M059J (cell line): ENCODE measurements at places on chromosomes 1 and 21.

DNA sequence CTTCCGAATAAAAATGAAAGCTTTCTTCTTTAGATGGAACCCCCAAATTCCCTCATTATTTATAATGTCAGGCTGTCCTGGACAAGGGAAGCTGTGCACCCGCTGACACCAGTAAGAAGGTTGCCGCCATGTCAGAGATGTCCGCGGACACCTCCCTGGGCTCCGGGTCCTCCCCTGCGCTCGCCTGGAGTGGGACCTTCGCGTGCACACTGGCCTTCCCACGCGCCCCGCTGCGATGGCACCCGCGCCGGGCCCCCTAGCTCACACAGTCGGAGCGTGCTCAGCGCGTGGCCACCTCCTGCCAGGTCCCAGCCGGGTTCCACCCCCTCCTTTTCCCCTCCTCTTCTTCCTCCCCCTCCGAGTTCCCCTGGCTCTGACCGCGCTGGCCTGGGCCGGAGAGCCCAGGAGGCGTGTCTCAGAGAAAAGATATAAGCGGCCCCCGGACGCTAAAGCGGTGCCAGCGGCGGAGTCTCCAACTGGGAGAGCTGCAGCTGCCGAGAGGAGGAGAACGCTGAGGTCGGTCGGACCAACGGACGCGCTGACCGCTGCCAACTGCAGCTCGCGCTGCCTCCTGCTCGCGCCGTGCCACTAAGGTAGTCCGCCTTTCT, at the start of gene G0S2:
Gene G0S2 (plus strand): TSS at position 456 of the 608 bp plus-strand sequence. CDS start 273 bp downstream, outside the sequence.
- peak; percentile 91 for DNase-seq

GRCh38 chr1:54835970-54836369, 34.8 kb upstream of the TTC22 start:
- no peak for DNase-seq

DNA sequence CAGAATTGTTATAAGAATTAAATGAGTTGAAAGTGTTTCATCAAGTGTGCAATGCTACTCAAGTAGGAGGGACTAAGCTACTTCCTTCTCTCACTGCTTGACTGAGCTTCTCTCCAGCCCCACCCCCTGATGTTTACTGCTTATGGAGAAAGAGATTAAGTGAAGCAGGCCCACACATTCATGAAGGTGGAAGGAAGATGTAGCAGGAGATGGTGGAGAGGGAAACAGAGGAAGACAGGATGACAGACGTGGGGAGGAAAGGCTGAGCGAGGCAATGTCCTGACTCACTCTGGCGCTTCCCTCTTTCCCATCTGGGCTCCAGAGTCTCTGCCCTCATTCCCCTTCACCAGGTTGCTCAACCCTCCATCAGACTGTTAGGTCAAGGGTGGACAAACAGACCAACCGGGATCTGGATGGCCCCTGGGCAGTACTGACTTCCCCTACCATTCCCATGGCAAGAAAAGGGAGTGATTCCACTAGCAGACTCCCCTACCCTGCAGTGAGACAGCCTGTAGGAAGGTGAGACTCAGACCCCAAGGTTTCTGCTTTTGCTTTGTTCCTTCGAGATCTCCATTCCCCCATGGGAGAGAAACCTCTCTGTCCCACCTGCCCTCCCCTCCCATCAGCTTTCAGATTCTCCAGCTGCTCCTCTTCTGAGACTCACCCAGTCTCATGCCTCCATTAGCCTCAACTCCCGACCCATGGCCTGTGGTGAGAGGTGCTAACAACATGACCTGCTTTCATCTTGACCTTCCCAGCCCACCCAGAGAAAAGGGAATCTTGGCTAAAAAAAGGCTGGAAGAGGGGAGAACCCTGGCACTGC, 3.1 kb upstream of the ARHGEF2 start:
- peak; percentile 65 for DNase-seq

GRCh38 chr1:172895761-172896160, 155.0 kb downstream of the TNFSF18 start:
- peak; percentile 58 for DNase-seq

DNA sequence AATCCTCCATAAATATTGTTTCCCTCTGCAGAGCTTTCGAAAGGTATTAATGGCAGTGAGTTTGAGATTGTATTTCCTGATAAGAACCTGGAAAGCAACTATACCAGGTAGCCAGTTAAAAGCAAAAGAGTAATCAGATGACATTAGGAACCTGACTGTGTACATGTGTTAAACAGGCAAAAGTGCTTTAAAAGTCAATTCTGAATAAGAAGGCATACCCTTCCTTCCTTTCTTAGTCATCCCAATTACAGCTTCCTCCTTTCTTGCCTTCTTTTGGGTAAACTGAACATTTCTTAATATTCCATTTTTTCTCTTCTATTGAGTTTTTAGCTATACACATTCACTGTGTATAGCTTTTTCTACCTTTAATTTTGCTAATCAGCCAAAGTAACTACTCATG, 144.7 kb downstream of the ZNF281 start:
- no peak for DNase-seq

DNA sequence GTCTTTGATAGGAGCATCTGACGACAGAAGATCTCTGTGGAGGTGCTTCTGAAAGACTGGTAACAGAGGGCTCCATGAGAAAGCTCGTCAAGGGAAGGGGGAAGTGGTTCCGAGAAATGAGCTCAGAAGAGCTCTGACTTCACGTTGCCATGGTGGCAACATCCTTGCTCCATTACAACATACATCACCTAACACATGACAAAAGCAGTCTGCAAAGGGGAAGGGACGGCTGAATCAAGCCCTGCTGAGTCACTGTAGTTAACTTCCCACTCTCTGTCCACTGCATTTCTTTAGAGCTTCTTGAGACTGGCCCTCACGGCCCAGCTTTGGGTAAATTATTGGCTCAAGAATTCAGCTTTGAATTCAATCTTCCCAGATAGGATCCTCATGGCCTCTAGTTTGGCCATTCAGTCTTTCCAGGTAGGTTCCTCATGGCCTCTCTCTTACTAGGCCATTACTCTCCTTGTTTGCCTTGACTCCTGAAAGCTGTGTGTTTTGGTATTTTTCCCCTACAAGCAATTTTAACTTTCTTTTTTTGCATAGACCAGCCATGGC, 88.0 kb upstream of the ZNF648 start:
- DNase-seq, result peak; percentile 80

- no peak for DNase-seq
Observed at GRCh38 chr1:225347123-225347683, 80.6 kb downstream of the LBR start.

- no peak for DNase-seq
Observed at GRCh38 chr1:71857862-71858261, 424.5 kb downstream of the NEGR1 start.

DNA sequence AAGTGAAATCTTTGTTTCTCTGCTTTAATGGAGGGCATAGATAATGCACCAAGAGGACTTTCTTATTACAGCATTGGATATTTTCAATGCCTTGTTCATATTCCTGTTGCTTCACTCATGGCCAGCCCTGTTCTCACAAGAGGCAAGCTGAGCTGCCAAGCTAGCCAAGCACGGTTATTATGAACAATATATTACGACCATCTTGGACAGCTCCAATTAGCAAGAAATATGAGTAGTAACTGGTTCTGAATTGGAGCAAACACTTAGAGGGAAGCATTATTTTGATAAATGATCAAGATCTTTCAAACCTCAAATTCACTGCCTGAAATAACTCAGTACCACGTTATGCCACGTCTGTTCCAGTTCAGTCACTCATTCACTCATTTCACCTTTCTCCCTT, 159.8 kb downstream of the SETD4 start:
- DNase-seq, result no peak

DNA sequence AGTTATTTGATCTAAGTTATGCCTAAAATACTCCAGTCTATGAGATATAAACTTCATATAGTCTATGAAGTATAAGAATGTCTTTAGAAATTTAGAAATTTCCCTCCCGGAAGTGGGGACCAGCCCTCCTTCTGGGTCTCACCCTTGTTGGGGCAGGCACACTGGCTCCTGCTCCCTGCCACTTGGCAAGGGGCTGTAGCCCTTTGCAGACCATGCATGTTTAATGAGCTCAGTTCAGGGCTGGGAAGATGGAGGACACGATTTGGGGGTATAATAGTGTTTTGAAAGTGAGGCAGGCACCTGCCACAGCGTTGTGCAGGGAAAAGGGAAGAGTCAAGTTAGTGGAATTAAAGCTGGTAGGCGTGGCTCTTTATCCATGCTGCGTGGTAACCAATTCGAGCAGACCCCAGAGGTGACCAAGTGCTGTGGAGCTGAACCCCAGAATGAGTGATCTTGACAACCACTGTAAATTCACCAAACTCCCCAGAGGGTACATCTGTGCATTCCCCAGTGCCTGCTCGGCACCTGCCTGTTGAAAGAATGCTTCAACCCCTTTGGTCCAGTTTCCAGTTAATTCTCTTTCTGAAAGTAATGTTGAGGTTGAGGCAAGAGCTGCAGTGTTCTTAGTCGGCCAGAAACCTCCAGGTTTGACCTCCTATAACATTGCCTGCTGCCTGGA, 79.6 kb downstream of the DOP1B start:
- no peak for DNase-seq

DNA sequence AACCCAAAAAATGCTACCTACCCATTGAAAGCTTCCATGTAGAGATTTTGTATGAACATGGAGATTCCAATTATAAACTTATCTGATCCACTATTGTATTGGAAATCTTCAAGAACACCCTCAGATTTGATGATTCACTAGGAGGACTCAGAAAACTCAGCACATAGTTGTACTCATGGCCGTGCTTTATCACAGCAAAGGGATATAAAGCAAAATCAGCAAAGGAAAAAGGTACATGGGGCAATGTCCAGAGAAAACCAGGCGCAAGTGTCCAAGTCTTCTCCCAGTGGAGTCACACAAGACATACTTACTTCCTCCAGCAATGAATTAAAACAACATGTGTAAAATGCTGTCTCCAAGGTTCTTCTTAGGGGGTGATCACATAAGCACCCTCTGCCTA, 28.9 kb downstream of the ABL2 start:
- DNase-seq, result no peak

GRCh38 chr1:27496604-27497155, 6.7 kb upstream of the WASF2 start:
- DNase-seq, result no peak

DNA sequence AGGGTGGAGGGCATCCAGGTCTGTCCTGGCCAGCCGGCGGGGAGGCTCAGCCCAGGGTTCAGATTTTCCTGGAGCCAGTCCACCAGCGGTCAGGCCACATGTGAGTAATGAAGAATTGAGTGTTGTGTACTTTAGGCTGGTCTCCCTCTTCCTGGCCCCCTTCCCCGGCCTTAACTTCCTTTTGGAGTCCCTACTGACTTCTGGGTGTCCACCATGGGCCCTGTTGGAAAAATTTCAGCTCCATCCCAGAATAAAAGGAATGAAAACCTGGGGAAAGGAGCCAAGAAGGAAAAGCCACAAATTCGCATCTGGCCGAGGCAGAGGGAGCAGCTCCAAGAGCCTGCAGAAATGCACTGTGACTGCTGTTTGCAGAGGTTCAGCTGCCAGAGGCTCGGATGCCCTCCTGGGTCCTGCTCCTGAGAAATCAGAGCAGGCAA, 35.5 kb upstream of the HHAT start:
- peak; percentile 74 for DNase-seq

- no peak for DNase-seq
Observed at GRCh38 chr1:3323021-3323795, 131.3 kb upstream of the ARHGEF16 start.

- no peak for DNase-seq
Observed at GRCh38 chr1:54968551-54968950, 11.9 kb upstream of the TMEM61 start.

GRCh38 chr1:244104309-244105060, 53.4 kb downstream of the ZBTB18 start:
- DNase-seq, result peak; percentile 98

- no peak for DNase-seq
Observed at GRCh38 chr1:96424877-96425276, 296.7 kb upstream of the PTBP2 start.

GRCh38 chr1:214404571-214405213, 123.7 kb downstream of the SMYD2 start:
- peak; percentile 88 for DNase-seq

GRCh38 chr1:200900877-200901276, 6.2 kb downstream of the INAVA start:
- no peak for DNase-seq

DNA sequence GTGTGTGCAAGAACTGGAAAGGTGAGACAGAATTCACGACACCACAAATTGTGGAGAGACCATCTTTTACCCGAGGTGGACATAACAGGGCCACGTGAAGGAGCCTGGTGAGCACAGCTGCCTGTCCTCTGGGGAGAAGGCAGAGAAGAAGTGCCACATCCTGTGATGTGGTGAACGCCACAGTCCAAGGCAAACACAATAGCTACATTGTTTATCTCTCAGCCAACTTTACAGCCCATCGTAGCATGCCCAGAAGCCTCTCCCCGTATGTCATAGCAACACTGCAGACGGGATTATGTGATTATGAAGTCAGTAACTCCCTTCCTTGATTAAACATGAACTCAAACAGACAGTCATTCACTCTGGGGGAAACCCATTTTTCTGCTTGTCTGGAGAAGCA, 612.2 kb downstream of the SMYD3 start:
- no peak for DNase-seq

- DNase-seq, result peak; percentile 57
Observed at GRCh38 chr1:234601301-234602017, 8.5 kb downstream of the IRF2BP2 start.
